ENCODE measurements at places on chromosomes 1 and 21.

DNA sequence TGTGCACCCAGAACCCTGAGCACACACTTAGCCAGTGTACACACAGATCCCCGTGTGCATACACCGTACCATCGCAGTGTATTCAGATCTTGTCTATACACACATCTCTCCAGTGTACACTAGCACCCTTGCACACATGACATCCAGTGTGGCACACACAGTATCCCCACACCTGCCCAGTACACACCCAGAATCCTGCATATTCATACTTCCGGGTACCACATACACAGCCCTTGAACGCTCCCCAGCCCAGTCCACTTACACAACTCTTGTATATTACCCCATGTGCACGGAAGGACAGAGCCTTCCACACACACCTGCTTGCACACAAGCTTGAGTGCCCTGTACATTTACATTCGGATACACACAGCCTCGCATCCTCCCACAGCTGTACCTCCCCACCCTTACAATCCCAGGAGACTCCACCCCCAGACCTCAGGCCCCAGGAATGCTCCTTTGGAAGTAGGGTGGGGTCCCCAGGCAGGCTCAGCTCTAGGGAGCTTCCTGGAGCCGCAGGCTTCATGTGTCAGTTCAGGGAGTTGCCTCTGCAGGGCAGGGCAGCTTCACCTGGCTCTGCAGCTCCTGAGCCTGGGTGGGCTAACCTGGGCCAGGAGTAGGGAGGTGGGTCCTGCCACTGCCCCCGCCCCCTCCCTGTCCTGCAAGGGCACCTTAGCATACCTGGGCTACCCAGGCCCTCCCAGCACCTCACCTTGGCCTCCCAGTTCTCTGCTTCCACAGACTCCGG is 46.2 kb downstream of the AHDC1 start:
- no peak for DNase-seq

- no peak for DNase-seq
Observed at GRCh38 chr1:43533584-43533983, 2.9 kb downstream of the PTPRF start.

- DNase-seq: no peak
Observed at GRCh38 chr1:2463396-2463795, 12.7 kb upstream of the PLCH2 start.

GRCh38 chr1:39164256-39164655 is 40.2 kb upstream of the MACF1 start:
- no peak for DNase-seq

- no peak for DNase-seq
Observed at GRCh38 chr1:61448914-61449313, 276.0 kb downstream of the TM2D1 start.
